ENCODE measurements at places on chromosomes 11 and 22.

GRCh38 chr22:41091132-41092022, 1.0 kb upstream of the EP300 start:
- DNase-seq = peak; percentile 99

GRCh38 chr22:37113757-37114156, 4.2 kb upstream of the TMPRSS6 start:
- DNase-seq = no peak

GRCh38 chr22:28942801-28943500, 59.6 kb downstream of the ZNRF3 start:
- DNase-seq = no peak

- no peak for DNase-seq
These were observed 13.5 kb downstream of the TTLL8 start for GRCh38 chr22:50044485-50045118.

DNA sequence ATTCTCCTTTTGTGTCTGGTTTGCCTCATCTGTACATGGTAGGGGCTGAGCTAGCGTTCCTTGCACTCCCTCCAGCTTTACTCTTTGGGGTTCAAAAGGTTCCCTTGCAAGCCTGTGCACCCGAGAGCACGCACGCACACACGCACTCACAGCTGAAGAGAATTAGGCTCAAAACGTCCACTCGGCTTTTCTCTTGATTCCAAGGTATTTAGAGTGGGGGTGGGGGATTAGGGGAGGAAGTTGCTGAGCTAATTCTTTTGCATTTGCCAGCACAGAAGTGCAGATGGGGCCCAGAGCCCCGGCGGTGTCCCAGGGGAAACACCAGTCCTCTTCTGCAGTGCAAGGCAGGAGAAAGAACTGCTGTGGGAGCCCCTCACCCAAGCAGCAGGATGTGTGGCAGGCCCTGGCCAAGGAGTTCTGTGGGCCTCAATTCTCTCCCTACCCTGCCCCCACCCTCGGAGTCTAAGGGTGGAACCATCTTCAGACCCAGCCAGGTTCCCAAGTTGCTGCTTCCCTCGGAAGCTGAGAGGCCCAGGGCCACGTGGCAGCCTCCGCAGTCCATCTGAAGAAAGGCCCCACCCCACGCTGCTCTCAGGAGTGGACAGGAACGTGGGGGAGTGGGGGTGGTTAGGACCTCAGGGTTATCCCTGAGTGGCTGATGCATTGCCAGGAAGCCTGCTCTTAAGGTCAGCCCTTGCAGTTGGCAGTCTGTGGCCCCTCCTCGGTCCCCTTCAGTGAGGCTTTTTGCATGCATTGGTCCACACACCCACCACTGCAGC, 3.8 kb upstream of the KCNQ1OT1 start:
- DNase-seq = peak; percentile 63

- peak; percentile 70 for DNase-seq
These were observed 186.7 kb downstream of the CADM1 start for GRCh38 chr11:115317277-115318185.
